Sigmoid colon (tissue), 7 donors: ENCODE measurements at places on chromosomes 12 and 14. TPM values are rescaled to one million over a fixed set of nuclear protein-coding genes. Genes with fewer than 3 reads are reported as not detected.

DNA sequence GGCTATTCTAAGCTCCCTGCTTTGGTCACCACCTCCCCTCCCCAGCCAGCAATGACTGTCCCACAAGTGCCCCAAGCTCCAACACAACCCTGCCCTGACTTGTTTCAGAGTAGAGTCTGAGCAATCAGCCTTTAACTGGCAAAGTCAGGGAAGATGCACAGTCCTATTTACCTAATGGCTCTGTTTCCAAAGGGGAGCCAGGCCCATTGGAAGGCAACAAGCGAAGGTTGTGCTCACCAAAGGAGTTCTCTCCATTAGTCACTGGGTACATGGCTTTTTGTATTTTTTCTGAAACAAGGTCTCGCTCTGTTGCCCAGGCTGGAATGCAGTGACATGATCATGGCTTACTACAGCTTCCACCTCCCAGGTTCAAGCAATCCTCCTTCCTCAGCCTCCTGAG lies 267.1 kb upstream of the CRY1 start:
- DNase-seq: no peak

Gene CELA1
- not detected for total RNA-seq

DNA sequence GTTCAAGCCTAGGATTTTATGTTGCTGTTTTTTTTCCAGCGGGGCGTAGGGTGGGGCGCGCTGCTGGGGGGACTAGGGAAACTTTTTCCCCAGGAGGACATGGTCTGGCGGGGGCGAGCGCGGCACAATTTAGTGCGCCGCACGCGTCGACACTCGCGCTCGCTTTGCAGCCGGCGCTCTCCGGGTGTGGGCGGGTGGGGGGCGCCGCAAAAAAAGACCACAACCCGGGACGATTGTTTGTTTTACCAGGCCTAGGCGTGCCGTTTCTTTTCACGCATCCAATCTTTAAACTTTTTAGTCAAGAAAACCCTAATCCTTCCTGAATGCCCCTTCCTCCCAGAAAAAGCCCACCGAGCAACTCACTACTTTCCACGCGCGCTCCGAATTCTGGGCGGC lies 865 bp upstream of the ZFP36L1 start:
- H3K36me3 ChIP-seq: peaks cover 32% of the 10 kb centered on the region
- no peaks in the 10 kb centered on the region for H3K27me3 ChIP-seq
- DNase-seq: no peak
- H3K27ac ChIP-seq: peak overlapping the region; percentile 98
- peak overlapping the region; percentile 88 for H3K4me3 ChIP-seq

- peak overlapping the region; percentile 39 for H3K4me3 ChIP-seq
- no peaks in the 10 kb centered on the region for H3K4me1 ChIP-seq
- DNase-seq: peak; percentile 84
- H3K27ac ChIP-seq: peak overlapping the region; percentile 4
- no peaks in the 10 kb centered on the region for H3K36me3 ChIP-seq
Observed at GRCh38 chr12:110073049-110073831, 24.9 kb upstream of the C12orf76 start.

- H3K4me1 ChIP-seq: no peaks in the 10 kb centered on the region
- no peak for DNase-seq
- H3K27me3 ChIP-seq: no peaks in the 10 kb centered on the region
- no peak overlapping the region for H3K27ac ChIP-seq
Observed at GRCh38 chr12:131425112-131426075, 285.5 kb upstream of the SFSWAP start.

Gene VTI1B
- total RNA-seq: 109 TPM

- peak; percentile 91 for DNase-seq
- H3K27me3 ChIP-seq: peaks cover 82% of the 10 kb centered on the region
- peak overlapping the region; percentile 16 for H3K4me3 ChIP-seq
Observed at GRCh38 chr12:54005853-54006558, 2.8 kb upstream of the HOXC8 start.

Gene OTOGL
- 4.7 TPM for total RNA-seq

- no peak overlapping the region for H3K27ac ChIP-seq
- H3K36me3 ChIP-seq: no peaks in the 10 kb centered on the region
- H3K4me3 ChIP-seq: no peak overlapping the region
- no peaks in the 10 kb centered on the region for H3K4me1 ChIP-seq
Observed at GRCh38 chr12:128463881-128464280, 196.9 kb downstream of the TMEM132C start.

Gene PTCSC3
- total RNA-seq: not detected

DNA sequence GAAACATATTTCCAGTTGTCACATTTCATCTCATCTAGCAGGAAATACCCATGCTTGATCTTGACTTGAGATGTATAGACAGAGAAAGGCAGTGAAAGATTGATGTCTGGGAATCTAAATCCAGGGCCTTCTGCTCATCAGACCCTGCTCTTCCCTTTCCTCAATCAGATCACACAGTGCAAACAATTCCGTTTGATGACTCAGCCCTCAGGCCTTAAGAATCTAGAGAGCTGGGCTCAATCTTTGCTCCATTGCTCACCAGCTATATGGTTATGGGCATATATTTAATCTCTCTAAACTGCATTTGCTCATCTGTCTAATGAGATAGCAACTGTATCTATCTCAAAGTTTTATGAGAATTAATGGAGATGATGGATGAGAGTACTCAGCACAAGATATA lies 201.8 kb upstream of the CCDC196 start:
- no peaks in the 10 kb centered on the region for H3K27me3 ChIP-seq
- no peaks in the 10 kb centered on the region for H3K4me1 ChIP-seq
- H3K36me3 ChIP-seq: no peaks in the 10 kb centered on the region
- no peak overlapping the region for H3K4me3 ChIP-seq

DNA sequence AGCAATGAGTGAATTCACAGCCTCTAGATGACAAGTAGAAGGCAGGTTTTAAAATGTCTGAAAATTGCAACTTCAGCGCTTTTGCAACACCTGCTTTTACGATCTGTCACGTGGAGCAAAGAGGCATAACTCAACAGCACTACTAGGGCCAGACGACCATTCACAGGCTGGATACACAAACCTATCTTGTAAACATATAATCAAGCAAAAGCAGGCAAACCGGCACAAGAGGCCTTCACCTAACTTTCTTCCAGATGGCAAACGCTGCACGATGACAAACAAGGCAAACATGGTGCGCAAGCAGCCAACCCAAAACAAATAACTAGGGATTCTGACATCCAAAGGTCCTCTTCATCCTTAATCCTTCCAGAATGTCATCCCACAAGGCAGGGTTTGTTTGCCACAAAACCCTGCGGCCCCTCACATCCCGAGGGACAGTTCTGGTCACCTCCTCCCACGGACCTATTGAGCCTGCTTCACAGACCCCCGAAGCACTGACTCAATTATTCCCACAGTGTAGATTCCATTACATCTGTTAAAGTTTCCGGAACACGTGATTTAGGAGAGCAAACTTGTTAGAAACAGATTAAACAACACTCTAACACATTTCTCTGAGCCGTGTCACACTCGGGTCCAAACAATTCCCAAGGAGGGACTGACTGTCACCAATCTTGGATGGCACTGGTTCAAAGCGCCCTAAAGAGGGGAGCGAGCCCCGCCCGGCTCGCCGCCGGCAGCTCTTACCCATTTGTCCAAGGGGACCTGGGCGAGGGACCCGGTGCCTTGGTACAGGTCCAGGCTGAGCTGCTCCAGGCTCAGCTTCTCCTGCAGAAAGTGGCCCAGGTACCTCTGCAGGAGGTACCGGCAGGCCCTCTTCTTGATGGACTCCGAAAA lies 823 bp downstream of the ATG2B start:
- no peaks in the 10 kb centered on the region for H3K27me3 ChIP-seq
- no peaks in the 10 kb centered on the region for H3K36me3 ChIP-seq
- DNase-seq: no peak
